ENCODE measurements at places on chromosomes 16 and 17.

DNA sequence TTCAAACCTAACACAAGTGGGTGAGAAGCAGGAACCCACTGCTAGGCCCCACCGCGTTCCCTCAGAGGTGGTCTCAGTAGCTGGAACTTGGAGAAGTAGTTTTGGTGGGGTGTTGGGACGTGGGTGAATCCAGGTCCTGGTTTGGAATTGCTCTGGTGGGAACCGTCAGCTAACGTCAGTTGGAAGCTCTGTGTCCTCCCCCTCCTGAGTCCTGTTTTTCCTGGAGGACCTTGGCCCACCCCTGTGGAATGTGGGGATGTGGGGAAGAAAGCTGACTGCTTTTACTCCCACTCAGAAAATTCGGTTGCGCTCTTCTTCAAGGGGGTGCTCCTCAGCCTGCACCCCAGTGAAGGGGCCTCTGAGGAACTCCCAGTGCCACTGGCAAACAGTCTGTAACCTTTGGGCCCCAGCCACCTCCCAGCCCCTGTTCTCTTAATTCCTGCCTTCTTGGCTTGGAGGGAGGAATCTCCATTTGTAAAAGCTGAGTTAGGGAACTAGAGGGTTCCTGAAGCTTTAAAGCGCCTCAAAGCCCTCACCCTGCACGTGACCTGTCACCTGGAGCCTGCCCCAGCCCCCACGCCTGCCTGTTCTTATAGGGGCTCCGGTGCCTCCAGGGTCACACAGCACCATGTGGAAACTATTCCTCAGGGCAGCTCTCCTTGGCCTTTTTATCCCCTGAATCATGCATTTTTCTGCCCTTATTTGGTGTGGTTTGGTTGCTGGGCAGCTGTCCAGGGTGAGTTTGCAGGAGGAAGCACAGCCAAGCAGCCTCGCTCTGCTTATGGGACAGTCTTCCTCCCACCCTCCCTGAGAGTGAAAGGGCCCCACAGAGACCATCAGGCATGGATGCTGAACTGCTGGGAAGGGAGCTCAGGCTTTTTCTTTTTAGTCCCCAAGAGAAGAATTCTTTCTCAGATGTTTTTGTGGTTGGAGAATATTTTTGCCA lies 16.2 kb upstream of the NAGLU start:
- DNase-seq: no peak

DNA sequence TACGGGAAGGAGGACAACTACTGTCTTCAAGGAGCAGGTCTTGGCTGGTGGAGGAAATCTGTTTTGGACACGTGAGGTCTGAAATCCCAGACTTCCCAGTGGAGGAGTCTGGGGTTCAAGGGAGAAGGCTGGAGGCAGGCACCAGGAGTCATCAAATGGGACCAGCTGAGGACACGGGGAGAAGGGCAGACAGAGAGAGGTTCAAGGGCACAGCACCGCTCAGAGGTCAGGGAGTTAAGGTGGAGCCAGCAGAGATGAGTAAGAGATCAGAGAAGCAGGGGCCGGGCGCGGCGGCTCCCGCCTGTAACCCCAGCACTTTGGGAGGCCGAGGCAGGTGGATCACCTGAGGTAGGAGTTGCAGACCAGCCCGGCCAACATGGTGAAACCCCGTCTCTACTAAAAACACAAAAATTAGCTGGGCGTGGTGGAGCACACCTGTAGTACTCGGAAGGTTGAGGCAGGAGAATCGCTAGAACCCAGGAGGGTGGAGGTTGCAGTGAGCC lies 10.4 kb upstream of the SMIM5 start:
- DNase-seq: no peak

DNA sequence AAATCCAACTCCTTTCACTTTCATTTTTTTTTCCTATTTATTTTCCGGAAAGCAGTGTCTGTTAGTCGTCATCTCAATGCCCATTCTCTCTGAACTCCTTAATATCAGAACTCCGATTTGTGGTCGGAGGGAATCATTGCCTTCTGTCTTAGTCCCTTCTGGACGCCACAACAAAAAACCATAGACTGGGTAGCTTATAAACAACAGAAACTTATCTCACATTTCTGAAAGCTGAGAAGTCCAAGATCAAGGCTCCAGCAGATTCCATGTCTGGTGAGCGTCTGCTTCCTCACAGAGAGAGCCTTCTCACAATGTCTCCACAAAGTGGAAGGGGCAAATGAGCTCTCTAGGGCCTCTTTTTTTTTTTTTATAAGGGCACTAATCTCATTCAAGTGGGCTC lies 296.6 kb upstream of the CDH11 start:
- no peak for DNase-seq

GRCh38 chr17:44781551-44782325 lies 22.9 kb downstream of the ADAM11 start:
- no peak for DNase-seq

- no peak for DNase-seq
These were observed 7.3 kb upstream of the IL34 start for GRCh38 chr16:70638814-70639792.

DNA sequence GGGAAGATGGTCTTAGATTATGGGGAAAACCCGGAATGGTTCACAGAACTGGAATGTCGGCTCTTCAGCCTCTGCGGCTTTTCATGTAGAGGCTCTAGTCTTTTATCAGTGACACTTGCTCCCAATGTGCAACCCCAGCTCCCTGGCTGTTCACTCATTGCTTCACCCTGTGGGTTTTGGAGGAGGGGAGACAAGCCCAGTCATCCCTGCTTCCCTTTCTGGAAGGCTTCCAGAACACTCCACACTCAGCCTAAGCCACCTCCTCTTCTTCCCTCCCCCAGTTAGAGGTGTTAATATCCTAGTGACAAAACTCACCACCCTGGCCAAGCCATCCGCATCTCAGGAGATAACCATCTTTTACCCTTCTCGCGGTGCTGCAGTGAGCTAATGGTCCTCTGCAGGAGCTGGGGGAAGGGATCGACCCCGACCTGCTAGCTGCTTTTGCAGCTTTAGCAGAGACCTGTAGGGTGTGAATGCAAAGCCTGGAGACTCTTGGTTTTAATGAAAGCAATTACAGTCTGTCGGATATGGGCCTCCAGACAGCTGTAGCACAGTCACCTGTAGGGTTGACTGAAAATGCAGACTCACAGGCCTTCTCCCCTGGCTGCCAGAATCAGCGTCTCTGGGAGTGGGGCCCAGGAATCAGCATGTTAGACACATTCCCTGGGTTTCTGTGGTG lies 24.3 kb upstream of the LASP1NB start:
- DNase-seq: no peak

DNA sequence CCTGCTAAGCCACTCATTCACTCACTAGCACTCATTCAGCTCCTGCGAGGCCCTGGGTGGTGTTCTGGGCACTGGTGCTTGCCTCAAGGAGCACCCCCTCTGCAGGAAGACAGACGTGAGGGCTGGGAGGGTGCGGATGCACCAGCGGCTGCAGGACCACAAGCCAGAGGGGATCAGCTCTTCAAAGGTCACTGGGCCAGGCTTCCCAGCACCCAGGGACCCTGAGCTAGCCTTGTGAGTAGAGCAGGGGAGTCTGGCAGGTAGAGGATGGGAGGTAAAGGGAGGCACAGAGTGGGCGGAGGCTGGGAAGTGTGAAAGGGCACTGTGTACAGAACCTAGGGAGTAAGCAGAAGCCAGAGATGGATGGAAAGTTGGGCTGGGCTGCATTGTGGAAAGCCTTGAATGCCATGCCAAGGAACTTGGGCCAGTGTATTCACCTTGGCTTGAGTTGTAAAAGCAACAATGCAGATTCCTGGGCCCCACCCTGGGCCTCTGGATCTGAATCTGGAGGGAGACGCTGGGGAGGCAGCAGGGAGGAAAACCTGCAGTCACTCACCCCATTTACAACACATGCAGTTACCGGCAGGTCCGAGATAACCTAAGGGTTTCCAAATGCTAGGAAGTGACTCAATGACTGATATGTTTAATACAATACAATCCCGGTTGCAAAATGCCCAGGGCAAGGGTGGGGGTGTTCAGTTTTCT lies 1.7 kb downstream of the IL4R start:
- peak; percentile 63 for DNase-seq

DNA sequence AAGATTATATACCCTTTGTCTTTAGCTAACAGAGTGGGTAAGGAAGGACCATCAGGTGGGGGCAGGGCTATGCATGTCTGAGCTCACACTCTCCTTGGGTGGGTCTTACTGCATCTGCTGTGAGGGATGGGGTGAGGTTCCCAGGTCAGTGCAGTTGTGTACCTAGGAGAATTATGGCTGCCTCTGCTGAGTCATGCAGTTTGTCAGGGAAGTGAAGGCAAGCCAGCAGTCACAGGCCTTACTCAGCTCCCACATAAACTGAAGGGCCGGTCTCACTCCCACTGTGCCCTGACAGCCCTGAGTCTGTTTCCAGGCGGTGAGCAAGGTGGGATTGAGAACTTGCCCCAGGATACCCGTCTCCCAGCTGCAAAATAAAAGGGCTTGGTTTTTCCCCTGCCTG lies 328.6 kb downstream of the MAP2K6 start:
- DNase-seq: no peak

GRCh38 chr17:83078378-83079351 lies 744 bp upstream of the METRNL start:
- no peak for DNase-seq

Measured in CD4-positive, alpha-beta T cell (primary cell).